Non-pigmented ciliary epithelial cell (primary cell): ENCODE measurements at places on chromosomes 4 and X.

DNA sequence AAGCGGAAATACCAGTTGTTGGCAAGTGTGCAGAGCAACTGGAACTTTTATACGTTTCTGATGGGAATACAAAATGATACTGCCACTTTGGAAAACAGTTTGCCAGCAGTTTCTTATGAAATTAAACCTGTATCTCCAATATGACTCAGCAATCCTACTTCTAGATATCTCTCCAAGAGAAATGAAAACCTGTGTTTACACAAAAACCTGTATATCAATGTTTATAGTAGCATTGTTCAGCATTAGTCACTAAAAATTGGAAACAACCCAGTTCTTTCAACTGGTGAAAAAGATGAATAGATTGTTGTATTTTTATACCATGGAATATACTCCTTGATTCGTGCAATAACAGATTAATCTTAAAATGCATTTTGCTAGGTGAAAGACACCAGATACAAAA lies 26.8 kb downstream of the ATP7A start:
- DNase-seq, result no peak

- DNase-seq, result no peak
These were observed 12.4 kb upstream of the PIN4 start for GRCh38 chrX:72169008-72169728.

- no peak for DNase-seq
These were observed 144.1 kb downstream of the FRYL start for GRCh38 chr4:48635980-48636379.

- DNase-seq, result no peak
These were observed 383 bp downstream of the PCYT1B start for GRCh38 chrX:24646745-24647182.

GRCh38 chrX:37684973-37685372 lies 618 bp upstream of the XK start:
- DNase-seq, result no peak

- DNase-seq, result no peak
These were observed 30.3 kb downstream of the CCNI start for GRCh38 chr4:77045490-77045889.

GRCh38 chr4:84578540-84579402 lies 4.2 kb upstream of the CDS1 start:
- DNase-seq, result peak; percentile 32

- no peak for DNase-seq
These were observed 194.4 kb downstream of the CBR4 start for GRCh38 chr4:168815379-168816345.

DNA sequence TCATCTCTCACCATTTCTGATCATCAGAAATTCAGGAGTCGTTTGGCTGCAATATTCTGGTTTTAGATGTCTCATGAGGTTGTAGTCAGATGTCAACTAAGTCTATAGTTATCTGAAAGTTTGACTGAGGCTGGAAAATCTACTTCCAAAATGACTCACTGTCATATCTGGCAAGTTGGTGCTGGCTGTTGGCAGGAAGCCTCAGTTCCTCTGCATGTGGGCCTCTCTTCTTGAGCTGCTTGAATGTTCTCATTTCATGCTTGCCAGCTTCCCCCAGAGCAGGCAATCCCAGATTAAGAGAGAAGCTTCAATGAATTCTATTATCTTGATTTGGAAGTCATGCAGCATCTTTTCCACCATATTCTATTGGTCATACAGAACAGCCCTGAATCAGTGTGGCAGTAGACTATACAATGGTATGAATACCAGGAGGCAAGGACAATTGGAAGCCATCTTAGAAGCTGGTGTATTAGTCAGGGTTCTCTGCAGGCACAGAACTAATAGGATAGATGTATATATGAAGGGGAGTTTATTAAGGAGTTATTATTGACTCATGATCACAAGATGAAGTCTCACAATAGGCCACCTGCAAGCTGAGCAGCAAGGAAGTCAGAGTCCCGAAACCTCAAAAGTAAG lies 46.8 kb upstream of the ELF2 start:
- no peak for DNase-seq

- no peak for DNase-seq
These were observed 61.3 kb downstream of the STOX2 start for GRCh38 chr4:183966371-183966770.

- DNase-seq, result no peak
These were observed 1.7 kb upstream of the PPP2R2C start for GRCh38 chr4:6474053-6474568.

DNA sequence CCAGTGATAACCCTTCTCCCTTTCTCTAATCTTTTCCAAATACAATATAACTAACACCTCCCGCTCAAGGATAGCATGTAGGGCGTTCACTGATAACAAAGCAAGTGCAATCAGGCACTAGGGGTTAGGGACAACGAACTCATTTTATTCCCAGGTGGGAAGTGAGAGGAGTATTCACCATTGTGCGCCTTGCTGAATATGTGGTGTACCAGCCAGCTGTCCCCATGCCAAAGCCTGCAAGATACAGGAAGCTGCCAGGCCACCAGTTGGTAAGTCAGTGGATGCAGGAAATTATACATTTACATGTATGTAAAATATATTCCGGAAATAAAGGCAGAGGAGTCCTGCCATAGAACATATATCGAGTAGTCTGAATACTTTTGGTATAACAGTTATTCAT lies 6.3 kb upstream of the HPRT1 start:
- no peak for DNase-seq

- DNase-seq, result no peak
These were observed 30.5 kb downstream of the PKD2 start for GRCh38 chr4:88037936-88038335.

GRCh38 chrX:46710425-46710824 lies 48.5 kb downstream of the SLC9A7 start:
- DNase-seq, result no peak

GRCh38 chrX:148555571-148556243 lies 55.3 kb downstream of the AFF2 start:
- DNase-seq, result no peak

GRCh38 chrX:22373766-22374165 lies 101.1 kb downstream of the CBLL2 start:
- DNase-seq, result no peak

GRCh38 chrX:133254666-133255065 lies 36.5 kb upstream of the TFDP3 start:
- DNase-seq, result peak; percentile 11
